Fibroblast of skin of back (primary cell): ENCODE measurements at places on chromosomes 3 and 15.

DNA sequence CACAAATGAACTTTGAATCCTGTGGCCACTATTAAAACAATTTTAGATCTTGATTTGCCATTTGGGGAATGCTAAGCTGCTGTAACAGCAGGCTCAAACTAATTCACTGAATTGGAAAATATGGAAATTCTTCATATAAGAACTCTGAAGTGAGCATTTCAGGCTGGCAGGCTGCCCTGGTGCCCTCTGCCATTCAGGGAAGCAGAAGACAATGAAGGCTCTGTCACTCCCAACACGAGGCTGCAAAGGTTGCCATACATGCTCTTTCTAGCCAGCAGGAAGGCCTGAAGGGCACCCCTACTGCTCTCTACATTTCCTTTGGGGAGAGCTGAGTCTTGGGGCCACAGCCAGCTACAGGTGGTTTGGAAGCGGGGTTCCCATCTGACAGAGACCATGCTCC is 88.0 kb downstream of the GABRG3 start:
- DNase-seq = no peak

- no peak for DNase-seq
Observed at GRCh38 chr15:56472278-56472677, 7.3 kb upstream of the MNS1 start.

- no peak for DNase-seq
Observed at GRCh38 chr3:19739504-19739903, 194.5 kb downstream of the EFHB start.

GRCh38 chr3:158961911-158962310 is 160.1 kb downstream of the MFSD1 start:
- DNase-seq = no peak

DNA sequence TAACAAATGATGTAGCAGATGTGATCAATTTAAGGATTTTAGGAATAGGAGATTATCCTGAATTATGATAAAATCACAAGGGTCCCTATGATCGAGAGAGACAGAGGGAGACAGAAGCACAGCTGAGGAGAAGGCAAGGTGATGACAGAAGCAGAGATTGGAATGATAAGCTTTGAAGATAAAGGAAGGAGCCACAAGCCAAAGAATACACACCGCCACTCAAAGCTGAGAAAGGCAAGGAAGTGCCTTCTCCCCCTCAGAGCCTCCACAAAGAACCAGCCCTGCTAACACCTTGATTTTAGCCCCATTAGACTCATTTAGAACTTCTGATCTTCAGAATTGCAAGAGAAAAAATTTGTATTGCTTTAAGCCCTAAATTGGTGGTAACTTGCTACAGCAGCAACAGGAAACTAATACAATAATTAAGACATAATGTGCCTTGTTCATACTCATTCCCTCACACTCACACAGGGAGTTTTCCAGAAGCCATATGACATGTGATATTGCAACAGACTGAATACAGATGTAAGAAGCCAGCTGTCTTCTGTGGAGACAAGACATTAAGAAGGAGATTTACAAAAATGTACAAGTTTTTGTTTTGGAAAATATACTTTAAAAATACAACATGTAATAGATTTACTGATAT is 38.2 kb downstream of the TRANK1 start:
- no peak for DNase-seq

DNA sequence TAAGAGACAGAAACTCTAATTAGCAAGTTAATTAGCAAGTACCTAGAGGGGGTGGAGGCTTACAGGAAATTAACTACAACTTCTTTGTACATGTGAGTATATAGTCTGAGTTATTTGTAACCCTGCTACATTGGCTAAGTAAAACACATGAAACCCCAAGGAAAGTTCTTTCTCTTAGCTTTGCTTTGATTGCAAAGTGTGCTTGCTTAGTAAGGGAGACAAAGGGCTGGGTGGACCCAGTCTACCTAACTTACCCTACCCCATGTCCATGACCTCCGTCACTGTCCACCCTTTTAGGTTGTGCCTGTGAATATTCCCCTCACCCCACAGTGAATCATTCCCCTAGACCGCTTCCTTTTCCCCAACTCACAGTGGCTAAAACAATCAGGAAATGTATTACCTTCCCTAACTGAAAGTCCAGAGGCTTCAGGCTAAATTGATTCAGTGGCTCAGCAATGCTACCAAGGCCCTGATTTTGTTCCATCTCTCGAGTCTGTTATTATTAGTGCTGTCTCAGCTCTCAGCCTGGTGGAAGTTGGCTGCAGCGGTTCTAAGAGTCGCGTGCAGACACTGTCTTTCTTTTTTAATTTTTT is 31.1 kb upstream of the RYR3 start:
- DNase-seq = peak; percentile 84

GRCh38 chr3:57256844-57257243 is 29.3 kb downstream of the APPL1 start:
- DNase-seq = no peak

- DNase-seq = no peak
Observed at GRCh38 chr3:183434992-183435391, 6.6 kb upstream of the MCF2L2 start.

- peak; percentile 69 for DNase-seq
Observed at GRCh38 chr15:85030301-85030929, 48.8 kb downstream of the PDE8A start.

DNA sequence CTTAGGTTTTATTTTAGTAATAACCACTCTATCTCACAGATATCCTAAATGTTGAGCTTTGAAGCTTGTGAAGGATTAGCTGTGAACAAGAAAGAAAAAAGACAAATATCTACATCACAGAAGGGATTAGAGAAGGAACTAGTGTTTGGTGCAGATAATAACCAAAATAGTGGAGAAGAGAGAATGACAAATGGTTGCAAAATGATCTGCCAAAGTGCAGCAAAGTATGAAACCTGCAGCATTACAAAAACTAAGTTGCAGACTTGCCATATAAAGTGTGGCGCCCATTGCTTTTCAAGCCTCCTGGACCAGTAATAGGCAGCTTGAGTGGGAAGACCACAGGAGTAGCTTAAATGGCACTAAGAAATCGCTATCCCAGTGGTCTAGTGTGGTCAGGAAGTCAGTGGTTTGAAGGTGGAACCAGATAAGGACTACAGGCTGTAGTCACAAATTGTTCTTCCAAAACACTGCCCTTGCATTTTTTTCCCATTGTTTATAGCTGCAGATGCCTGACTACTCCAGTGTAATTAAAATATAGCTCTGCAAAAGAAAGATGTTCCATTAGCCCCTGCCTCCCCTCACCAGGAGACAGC is 20.7 kb downstream of the TPM1 start:
- DNase-seq = peak; percentile 26

- no peak for DNase-seq
Observed at GRCh38 chr3:161838021-161838420, 341.4 kb downstream of the OTOL1 start.

GRCh38 chr15:59237924-59238331 is 31.3 kb downstream of the LDHAL6B start:
- DNase-seq = peak; percentile 18

DNA sequence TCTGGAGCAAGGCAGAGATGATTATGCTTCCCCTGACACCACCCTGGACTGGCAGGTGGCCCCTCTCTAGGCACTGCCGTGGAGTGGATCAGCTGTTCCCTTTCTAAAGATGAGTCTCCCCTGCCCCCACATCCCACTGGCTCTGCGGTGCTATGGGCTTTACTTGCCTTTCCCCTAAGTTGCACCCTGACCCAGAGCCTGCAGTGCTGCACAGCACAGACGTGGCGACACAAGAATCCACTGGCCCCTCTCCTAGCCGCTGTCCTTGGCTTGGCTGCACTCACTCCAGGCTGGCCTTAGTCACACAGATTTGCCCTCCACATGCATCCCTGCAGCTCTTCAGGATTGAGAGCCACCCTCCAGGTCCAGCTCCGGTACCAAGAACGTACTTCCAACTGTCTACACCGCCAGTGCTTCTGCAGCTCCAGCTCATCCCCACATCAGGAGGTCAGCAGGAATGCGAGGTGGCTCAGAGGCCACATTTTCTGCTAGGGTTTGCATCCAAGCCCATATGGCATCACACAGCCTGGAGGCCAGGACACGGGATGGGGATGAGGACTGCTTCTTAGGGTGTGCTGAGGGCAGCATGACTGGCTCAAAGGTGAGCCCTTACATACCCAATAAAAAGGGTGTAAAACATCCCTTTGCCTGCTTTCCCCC is 82.4 kb upstream of the RASGRF1 start:
- DNase-seq = no peak

DNA sequence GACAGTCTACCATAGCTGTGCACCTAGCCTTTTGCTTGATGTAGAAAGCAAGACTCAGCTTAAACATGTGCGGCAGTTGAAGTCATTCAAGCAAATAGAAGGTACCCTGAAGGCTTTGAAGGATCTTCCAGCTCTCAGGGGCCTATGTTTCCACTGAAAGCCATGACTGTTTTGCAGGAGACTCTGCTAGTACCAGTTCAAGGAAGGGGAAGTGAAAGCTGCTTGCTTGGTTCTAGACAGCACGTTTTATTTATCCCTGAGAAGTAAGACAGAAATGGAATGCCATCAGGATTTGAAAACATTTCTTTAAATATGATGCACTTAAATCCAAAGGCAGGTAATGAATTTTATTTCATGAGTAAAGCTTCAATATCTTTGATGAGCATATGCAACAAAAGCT is 311.4 kb downstream of the PDCD6IP start:
- no peak for DNase-seq

GRCh38 chr15:91857772-91858171 is 4.3 kb downstream of the SLCO3A1 start:
- DNase-seq = no peak

GRCh38 chr15:57517030-57517671 is 74.6 kb upstream of the MYZAP start:
- DNase-seq = no peak

DNA sequence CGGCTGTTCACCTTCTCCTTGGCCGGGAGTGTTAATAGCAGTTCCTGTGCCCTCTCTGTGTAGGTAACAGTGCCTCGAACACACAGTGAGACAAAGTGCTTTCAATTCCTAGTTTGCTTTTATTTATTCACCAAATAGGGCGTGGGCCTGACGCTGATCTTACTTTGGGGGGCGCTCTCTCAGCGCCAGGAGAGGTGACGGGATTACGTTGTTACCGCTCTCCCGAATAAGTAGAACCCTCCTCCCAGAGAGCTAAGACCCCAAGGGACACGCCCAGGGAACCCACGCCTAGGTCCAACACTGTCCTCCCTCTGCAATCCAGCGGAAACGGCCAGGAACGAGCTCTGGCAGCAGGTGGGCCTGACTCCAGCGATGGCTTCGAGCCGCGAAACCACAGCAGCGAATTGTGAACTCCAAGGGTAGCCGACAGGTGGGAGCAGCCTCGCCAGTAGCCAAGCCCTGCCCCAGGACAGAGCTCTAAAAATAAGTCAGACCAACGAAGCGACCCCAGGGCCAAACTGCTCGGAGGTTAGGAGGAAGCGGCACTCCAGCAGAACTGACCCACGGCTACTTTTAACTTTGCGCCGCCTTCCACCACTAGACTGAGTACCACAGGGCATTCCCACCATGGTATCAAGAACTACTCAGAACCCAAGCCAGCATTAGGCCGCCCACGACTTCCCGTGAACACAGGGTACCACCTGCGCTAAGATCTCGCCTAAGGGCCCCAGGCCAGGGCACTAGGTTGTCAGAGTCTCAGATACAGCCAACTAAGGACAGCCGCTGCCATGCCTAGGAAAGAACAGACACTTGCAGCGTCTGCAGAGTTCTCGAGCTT is 1.6 kb upstream of the SIN3A start:
- peak; percentile 34 for DNase-seq

DNA sequence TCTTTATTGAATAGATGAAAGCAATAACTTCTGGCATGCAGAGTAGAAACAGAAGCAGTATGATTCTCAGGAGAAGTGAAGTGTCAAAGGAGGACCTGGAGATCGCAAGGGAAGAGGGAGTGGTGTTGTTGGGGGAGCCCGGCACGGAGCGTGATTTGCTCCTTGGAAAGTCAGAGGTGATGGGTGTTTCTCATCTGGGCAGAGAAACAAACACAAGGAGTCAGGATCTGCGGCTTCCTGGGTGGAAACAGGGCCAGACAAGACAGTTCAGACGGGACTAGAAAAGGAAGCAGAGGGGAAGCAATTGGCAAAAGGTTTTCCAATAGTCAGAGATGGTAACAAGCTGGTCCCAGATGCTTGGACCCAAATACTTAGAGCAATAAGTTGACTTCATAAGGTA is 34.4 kb upstream of the CCDC80 start:
- DNase-seq = no peak

DNA sequence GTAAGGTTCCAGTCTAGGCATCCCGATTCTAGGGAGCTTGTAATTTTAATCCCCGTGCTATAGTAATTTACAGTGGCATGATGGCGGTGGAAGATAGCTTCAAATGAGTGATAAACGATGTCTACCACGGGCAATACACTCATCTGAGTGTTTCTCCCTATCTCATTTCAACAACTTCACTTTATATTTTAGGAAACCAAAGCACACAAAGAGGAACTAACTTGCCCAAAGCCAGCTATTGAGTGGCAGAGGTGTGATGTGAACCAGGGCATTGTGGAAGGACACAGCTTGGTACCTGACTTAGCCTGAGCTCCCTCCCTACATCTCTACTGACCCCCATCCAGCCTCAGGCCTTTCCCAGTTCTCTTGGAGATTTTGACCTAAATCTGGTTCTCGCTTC is 16.9 kb upstream of the FILIP1L start:
- DNase-seq = no peak

DNA sequence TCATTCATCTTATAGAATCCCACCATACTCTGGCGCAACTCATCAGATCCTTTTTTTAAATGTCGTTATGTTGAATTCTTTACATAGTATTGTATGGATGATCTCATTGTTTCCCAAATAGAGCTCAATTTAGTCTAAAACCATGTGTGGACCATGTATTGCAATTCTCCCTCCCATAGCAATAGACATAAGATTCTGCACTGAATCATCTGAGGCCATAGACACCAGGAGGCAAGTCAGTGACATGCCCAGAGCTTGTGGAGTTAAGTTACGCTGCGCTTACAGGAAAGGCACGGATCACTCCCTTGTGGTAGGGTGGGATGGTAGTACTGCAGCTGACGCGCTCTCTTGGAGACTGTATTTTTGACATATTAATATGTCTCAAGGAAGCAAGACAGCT is 211.0 kb downstream of the GABRB3 start:
- peak; percentile 12 for DNase-seq

DNA sequence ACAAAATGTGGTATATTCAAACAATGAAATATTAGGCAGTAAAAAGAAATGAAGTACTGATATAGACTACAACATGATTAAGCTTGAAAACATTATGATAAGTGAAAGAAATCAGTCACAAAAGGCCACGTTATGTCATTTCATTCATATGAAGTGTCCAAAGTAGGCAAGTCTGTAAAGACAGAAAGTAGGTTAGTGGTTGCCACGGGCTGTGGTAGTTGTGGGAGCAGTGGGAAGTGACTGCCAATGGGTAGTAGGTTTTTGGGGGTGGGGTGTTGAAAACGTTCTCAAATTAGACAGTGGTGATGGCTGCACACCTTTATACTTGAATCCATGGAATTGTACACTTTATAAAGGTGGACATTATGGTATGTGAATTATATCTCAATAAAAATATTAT is 12.1 kb downstream of the GALNT15 start:
- DNase-seq = no peak
